Aorta (tissue), 5 donors: ENCODE measurements at places on chromosomes 5 and 9. TPM values are rescaled to one million over a fixed set of nuclear protein-coding genes. Genes with fewer than 3 reads are reported as not detected.

GRCh38 chr5:137441476-137441875, 57.6 kb downstream of the SPOCK1 start:
- H3K36me3 ChIP-seq = no peaks in the 10 kb centered on the region
- H3K27me3 ChIP-seq = no peaks in the 10 kb centered on the region
- H3K4me3 ChIP-seq = no peak overlapping the region
- H3K4me1 ChIP-seq = no peaks in the 10 kb centered on the region
- H3K27ac ChIP-seq = no peak overlapping the region
- no peak for DNase-seq

DNA sequence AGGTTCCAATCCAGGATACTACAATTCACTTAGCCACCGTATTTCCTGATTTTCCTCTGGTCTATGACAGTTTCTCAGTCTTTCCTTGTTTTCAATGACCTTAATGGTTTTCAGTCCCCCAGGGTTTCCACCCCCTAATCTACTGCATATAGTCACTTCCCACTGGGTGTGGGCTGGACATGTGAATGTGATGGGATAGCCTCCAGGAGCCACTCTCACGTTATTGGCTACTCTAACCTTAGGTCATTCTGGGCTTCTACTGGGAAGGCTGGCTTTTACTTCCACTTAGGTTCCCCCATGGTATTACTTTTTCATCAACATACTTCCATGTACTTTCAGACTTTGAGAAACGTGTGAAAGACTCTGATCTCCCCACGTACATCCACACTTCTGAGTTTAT, 46.5 kb downstream of the ISOC1 start:
- H3K4me1 ChIP-seq = no peaks in the 10 kb centered on the region
- H3K4me3 ChIP-seq = no peak overlapping the region
- no peaks in the 10 kb centered on the region for H3K27me3 ChIP-seq
- H3K36me3 ChIP-seq = no peaks in the 10 kb centered on the region
- no peak for DNase-seq

- no peaks in the 10 kb centered on the region for H3K27me3 ChIP-seq
- H3K4me1 ChIP-seq = no peaks in the 10 kb centered on the region
- no peak overlapping the region for H3K4me3 ChIP-seq
- no peak for DNase-seq
- H3K36me3 ChIP-seq = no peaks in the 10 kb centered on the region
- no peak overlapping the region for H3K27ac ChIP-seq
Measured at GRCh38 chr5:66897356-66897755, 299.2 kb downstream of the CD180 start.

Gene ACTBL2
- not detected for total RNA-seq

Gene SOHLH1
- not detected for total RNA-seq
